AG04450 (cell line): ENCODE measurements at places on chromosomes 16 and 17.

DNA sequence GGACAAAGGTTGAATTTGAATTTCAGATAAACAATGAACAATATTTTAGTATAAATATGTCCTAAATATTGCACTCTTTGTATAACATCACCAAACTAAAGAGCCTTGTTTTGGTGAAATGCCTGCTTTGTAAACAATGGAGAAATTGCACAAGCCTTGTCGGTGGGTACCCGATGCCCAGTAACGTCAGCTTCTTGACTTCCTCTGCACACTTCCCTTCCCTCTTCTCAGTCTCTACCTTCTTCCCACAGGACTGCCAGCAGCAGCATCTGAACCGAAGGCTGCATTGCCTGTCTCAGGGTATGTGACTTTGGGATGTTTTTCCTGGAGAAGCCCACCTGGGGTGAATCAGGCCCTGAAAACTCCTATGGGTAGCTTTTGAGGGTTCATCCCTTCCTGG is 113.9 kb downstream of the UTP18 start:
- DNase-seq = no peak

DNA sequence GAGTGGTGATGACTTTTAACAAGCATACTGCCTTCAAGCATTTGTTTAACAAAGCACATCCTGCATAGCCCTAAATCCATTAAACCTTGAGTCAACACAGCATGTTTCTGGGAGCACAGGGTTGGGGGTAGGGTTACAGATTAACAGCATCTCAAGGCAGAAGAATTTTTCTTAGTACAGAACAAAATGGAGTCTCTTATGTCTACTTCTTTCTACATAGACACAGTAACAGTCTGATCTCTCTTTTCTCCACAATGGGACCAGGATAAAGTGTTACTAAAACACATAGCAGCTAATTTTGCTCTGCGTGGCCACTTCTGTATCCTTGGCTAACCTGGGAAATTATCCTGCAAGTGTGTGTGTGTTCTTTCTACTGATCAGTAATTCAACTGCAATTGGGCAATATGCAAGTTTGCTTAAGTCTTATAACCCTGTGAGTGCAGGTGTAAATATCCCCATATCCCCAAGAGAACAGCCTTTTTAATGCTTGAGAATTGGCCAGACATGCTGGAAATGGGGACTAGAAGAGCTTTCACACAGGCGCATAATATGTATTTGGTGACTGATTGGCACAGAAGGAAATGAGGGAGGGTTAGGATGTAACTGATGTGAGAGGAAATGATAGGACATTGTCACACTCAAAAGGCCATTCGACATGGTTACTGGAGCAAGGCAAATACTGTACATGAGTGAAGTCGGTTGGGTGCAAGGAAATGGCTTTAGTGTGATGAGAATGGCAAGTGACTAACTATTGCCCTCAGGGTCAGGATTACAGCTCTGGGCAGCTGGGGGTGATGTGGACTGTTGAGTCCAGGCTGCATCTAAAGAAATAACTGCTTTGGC is 10.8 kb upstream of the ANKS4B start:
- DNase-seq = no peak

- DNase-seq = no peak
Observed at GRCh38 chr16:12375046-12375740, 398.7 kb downstream of the SNX29 start.

- peak; percentile 20 for DNase-seq
Observed at GRCh38 chr17:51298508-51299371, 38.4 kb downstream of the UTP18 start.

GRCh38 chr16:31183432-31184428 is 3.8 kb downstream of the FUS start:
- no peak for DNase-seq

DNA sequence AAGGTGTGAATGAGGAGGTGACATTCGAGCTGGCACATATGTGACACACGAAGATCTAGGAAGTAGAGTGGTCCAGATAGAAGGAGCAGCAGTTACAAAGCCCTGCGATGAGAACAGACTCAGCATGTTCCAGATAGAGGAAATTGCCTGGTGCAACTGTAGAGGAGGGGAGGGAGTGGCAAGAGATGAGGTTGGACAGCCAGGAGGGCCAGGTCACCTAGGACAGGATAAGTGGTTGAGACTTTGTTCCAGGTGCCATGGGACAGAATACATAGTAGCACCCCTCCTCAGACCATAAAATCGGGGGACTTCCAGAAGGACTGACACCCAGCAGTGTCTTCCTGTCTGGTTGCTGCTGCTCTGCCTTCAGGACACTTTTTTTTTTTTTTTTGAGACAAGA is 11.0 kb upstream of the CENPT start:
- no peak for DNase-seq

DNA sequence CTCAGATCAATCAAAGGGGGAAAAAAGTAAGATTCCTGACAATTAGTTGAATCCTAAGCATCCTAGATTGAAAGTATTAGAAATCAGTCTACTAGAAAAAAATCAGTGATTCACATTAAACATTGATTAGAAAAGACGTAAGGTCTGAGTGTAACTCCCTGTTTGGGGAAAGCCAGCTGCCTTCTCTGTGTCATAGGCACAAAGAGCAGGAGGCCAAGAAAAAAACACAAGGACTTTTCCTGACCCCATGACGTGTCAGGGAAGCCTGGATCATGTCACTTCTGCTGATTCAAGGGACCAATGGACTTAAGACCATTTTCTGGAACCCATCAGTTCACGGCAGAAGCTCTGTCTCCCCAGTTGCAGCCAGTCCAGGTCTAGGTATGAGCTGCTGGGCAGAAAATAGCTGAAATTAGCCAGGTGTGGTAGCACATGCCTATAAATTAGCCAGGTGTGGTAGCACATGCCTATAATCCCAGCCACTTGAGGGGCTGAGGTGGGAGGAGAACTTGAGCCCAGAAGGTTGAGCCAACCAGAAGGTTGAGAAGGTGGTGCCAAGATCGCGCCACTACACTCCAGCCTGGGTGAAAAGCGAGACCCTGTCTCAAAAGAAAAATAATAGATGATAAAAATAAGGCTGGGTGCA is 35.9 kb downstream of the RANBP10 start:
- DNase-seq = no peak
